ENCODE measurements at places on chromosomes 11 and 22. TPM values are rescaled to one million over a fixed set of nuclear protein-coding genes. Genes with fewer than 3 reads are reported as not detected.

The MRPL40 gene
- total RNA-seq: 18.7 TPM

The VPREB3 gene
- not detected for total RNA-seq

The HIPK3 gene
- 244 TPM for total RNA-seq

The KRTAP5-10 gene
- total RNA-seq: not detected

The CRYBA4 gene
- total RNA-seq: not detected
